ENCODE measurements at places on chromosomes 3 and 15.

- DNase-seq: no peak
These were observed 6.4 kb upstream of the ANKRD63 start for GRCh38 chr15:40289140-40289775.

DNA sequence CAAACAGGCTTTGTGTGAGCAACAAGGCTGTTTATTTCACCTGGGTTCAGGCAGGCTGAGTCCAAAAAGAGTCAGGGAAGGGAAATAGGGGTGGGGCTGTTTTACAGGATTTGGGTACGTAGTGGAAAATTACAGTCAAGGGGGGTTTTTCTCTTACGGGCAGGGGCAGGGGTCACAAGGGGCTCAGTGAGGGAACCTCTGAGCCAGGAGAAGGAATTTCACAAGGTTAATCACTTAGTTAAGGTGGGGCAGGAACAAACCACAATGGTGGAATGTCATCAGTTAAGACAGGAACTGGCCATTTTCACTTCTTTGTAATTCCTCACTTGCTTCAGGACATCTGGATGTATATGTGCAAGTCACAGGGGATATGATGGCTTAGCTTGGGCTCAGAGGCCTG lies 1592.8 kb upstream of the GBE1 start:
- DNase-seq: no peak

GRCh38 chr3:40924559-40925141 lies 274.7 kb upstream of the CTNNB1 start:
- no peak for DNase-seq

DNA sequence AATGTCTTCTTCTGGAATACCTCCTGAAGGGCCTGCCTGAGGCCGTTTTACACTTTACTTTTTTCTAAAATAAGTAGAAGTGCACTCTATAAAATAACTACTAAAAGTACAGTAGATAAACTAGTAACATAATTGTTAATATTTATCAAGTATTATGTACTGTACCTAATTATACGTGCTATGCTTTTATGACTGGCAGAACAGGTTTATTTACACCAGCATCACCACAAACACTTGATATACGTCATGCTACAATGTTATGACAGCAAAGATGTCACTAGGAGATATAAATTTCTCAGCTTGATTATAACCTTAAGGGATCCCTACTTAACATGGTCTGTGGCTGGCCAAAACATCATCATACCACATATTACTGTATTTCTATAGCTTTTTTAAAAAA lies 29.4 kb downstream of the DLG1 start:
- DNase-seq: no peak

DNA sequence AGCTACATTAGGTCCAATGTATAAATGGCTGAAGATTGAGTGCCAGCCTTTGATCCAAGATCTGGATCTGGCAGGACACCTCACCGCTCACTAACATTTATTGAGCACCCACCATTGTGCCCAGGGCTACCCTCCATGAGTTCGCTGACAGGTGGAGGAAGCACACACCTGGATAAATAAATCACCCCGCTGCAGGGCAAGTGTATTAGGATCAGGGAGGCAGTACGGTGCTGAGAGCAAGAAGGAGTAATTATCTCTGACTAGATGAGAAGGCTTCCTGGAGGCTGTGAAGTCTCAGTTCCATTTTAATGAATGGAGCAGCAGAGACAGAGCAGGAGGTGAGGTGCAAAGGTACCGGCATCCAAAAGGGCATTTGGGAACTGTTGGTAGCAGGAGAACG lies 104.1 kb downstream of the LIPC start:
- no peak for DNase-seq

DNA sequence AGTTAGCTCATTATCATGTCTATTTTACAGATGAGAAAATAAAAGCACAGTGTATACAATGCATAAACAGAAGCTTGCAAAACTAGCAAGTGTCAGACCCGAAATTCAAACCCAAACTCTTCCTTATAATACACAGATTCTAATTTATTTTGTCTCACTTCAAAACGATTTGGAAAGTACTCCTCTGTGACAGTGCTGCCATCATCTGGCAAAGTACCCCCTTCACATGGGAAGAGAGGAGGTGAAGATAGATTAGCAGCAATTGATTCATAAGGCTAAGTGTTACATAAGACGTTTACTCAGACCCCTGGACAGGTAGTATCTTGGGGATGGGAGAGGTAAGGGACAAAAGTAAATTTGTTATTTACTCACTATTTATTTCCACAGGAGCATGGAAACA lies 744.0 kb upstream of the SGO1 start:
- no peak for DNase-seq

GRCh38 chr3:155382396-155383042 lies 89.0 kb upstream of the STRIT1 start:
- DNase-seq: no peak

DNA sequence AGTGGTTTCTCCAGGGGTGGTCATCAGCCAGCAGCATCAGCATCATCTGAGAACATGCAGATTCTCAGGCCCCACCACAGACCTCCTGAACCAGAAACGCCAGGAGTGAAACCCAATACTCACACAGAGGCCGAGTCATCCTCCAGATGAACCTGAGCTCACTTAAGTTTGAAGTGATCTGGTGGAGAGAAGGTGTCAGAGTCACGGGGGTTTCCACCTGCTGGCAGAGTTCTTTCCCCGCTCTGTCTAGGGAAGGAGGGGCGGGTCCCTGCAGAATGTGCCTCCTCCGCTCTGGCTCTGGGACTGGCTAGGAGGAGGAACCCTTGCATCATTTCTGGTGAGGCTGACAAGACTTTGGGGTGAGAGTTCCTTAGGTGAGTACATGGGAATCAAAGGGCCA lies 13.3 kb upstream of the KIF23 start:
- no peak for DNase-seq

DNA sequence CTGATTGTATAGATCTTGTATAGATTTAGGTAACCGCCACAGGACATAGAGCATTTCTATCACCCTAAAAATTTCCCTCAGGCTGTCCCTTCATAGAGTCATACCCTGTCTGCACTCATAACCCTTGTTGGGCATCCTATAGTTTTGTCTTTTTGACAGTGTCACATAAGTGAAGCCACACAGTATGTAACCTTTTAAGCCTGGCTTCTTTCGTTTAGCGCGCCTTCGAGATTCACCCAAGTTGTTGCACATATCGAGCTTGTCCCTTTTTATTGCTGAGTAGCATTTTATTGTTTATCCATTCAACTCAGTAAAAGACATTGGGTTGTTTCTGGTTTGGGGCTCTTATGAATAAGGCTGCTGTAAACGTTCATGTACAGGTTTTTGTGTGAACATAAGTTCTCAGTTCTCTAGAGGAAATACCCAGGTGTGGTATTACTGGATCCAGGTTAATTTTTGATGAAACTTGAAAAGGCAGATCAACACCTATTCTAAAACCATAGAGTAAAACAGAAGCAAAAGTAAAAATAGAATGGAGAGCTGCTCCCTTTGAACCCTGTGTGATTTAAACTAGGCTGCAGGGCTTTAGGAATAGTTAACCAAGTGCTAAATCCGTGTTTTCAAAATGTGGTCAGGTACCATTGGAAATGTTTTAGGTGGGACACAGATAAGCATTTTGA lies 49.5 kb downstream of the CD86 start:
- DNase-seq: no peak

DNA sequence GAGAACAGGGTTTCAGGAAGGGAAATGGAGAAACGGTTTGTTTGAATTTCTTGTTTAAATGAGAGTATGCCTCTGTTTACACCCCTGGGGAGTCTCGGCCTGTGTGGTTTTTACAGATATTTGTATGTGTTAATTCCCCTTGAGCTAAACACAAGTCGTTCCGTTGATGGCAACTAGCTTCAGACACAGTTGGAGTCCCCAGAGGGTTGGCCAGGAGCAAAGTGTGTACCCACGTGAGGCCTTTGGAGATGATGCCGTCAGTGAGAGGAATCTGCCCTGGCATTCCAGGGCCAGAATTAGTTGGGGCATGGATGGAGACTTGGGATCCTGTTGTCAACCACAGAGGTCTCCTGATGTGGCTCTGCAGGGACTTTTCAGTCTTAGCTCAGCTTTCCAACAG lies 44.0 kb downstream of the CEMIP start:
- no peak for DNase-seq

GRCh38 chr3:69266585-69266984 lies 119.3 kb downstream of the FRMD4B start:
- DNase-seq: no peak

- DNase-seq: no peak
These were observed 101.1 kb downstream of the RPLP1 start for GRCh38 chr15:69553686-69554085.

DNA sequence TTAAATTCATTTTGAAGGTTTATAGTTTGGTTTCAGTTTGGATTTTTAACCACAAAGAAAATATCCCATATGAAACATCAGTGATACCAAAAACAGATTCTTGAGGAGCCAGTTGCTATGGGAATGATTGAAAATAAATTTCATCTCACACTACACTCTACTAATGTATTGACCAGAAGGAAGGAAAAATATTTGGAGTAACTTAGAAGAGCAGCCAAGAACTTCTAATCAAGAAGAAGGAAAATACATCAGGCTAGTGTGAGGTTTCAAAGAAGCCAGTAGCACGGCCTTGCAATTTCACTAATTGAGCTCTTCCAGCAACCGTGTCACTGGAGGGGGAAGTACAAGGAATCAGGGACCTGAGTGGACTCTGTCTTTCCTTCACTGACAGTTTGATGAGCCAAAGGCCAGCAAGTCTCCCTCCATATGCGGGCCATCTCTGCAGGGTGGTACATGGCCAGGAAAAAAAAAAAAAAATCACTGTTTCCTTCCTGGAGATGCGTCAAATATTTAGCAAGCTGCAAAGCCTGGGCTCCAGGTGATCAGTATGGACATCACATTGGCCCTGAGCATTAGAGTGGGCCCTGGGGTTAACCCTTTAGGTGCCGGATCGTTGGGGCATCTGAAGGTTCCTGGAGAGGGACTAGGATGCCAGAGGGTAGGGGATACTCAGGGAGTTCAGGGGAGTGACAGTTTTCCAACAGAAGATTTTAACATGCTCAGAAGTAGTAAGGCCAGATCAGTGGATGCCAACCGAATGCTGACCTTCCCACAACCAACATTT lies 37.1 kb downstream of the SLC12A8 start:
- no peak for DNase-seq

DNA sequence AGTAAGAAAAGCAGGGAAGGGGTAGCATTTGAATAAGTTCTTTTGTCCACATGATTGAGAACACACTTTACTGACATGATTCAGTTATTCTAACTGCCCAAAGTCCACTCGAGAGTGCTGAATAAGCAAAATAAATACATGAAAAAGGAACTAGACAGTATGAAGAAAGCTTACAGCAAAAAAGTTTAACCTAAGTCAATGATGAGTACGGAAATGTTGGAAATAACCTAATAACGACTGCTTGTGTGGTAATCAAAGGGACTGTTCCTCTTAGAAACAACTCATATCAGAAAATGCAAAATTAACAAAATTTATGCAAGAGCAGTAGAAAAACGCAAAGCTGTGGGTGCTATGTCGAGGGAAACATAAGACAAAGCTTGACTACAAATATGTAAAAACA lies 36.6 kb downstream of the DMXL2 start:
- DNase-seq: no peak

DNA sequence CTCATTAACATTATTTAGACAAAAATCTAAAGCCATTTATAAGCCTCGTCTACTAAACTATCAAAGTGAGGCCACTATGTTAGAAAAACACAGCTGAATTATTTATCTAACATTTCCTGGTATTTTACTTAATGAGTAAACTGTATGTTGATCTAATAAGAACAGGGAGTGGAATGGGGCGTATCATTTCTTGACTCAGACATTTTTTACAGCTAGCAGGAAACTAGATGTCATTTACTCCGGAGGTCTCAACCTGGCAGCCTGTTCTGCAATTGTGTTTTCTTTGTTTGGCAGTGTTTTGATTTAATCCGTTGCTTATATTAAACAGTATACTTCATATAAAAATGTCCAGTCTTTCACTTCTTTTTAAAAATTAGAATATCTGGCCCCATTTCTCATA lies 79.1 kb upstream of the ABI3BP start:
- DNase-seq: no peak

GRCh38 chr3:162774613-162775100 lies 1278.0 kb downstream of the OTOL1 start:
- no peak for DNase-seq

- no peak for DNase-seq
These were observed 161.2 kb upstream of the TMCO5A start for GRCh38 chr15:37773111-37773860.

GRCh38 chr3:128078322-128078721 lies 26.1 kb downstream of the SEC61A1 start:
- DNase-seq: no peak

DNA sequence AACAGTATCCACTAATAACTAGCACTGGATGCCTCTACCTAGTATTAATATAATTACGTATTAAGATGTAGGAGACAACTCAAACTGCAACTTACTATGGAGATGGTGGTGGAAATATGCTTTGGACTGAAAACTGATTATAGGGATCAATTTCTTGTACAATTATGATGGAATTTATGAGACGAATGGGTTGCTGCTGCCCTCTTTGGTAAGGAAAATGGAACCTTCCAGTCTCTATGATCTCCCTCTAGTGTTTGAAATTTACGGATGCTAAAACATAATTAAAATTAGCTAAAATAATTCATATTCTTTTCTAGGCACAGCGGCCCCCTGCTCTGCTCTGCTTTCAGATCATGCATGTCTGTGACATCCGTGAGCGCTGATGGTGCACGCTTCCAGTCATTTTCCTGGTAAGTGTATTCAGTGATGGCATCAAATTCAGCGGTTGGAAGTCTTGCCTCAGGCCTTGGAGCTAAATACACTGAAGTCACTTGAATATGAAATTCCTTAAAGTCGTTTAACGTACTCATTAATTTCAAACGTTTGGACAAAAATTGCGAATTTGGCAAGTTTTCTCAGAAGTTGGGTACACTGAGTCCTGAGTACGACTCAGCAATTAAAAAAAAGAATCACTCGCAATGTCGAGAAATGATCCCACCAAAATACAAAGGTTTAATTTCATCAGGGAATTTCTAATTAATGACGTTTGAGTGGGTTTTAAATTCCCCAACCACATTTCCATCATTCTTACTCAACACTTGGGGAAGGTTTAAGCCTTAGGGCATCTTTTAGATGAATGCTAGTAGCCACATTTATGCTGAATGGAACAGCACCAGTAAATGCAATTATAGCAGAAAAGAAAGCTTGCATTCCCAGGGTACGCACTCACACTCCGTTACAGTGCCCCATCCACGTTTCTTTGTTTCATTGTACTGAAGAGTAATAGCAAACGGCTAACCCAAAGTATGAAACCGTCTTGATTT lies 132.6 kb downstream of the NR2F2 start:
- DNase-seq: no peak

- no peak for DNase-seq
These were observed 40.9 kb downstream of the ONECUT1 start for GRCh38 chr15:52749258-52749657.
